ENCODE measurements at places on chromosomes 13 and 19.

DNA sequence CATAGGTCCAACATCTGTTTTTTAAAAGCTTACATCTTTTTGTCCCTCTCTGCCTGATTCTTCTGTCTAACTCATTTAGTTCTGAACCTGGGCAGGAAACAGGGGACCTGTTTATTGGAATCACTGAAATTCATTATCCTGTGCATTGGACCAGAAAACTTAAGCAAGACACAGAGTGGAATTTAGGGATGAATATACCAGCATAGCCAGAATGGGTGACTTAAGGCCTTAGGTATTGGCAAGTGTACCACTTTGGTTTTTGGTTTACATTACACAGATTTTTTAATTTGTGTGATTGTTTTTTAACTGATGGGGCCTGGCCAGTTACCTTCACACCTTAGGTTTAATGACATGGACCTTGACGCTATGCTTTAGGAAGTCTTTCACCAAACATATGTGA lies 232.5 kb downstream of the GPC5 start:
- DNase-seq, result no peak

DNA sequence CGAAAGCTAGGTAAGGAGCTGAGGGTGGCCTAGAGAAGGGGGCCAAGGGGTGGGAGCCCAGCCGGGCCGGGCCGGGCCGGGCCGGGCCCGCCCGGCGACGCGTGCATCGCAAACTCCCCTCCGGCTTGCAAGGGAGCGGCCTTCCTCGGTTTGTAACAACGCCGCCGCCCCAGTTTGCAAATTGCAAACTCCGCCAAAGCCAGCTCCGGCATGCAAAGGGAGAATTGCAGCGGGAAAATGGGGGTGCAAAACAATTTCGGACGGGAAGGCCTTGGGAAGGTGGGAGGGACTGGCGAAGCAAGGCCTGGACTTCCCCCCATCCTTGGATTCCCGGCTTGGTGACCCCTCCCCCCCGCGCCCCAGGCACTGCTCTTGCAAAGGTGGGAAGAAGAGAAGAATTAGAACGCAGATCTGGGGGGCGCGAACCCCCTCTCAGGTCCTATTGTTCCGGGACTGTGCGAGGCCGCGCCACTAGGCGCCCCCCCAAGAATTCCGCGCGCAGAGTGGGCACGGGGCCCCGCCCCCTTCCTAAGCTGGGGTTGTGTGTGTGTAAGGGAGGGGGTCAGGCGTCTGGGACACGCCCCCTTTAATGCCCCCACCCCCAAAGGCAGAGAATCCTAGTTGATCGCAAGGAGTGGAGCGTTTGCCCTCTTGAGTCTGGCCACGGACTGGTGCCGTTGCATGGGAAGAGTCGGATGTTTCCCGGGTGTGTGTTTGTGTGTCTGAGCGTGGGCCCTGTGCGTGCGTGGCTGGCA lies 926 bp downstream of the PRR12 start:
- peak; percentile 28 for DNase-seq

DNA sequence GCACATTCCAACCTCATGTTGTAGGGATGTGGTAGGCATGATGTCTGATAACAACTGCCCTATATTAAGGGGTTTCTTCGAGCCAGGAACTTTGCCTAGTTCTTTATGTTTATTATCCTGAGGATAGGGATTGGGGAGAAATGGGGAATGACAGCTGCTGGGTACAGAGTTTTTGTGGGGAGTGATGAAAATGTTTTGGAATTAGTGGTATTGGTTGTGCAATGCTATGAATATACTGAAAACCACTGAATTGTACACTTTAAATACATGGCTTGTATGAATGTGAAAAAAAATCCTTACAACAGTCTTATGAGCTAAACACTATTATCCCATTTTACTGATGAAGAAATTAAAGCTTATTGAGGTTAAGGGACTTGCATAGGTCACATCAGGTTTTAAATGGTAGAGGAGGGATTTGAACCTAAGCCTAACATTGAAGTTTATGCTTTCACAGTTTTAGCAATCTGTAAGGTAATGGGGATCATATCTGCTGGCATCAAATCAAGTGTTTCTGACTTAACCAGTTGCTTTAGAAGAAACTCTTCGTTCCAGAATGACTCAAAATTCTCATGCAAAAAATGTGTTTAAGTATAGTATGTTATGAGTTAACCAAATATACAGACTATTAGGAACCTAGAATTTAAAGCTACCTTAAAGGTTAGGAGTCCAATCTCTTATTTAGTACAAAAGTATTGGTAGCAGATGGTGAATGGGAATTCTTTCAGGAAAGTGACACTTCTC lies 61.4 kb downstream of the ERCC5 start:
- DNase-seq, result no peak

DNA sequence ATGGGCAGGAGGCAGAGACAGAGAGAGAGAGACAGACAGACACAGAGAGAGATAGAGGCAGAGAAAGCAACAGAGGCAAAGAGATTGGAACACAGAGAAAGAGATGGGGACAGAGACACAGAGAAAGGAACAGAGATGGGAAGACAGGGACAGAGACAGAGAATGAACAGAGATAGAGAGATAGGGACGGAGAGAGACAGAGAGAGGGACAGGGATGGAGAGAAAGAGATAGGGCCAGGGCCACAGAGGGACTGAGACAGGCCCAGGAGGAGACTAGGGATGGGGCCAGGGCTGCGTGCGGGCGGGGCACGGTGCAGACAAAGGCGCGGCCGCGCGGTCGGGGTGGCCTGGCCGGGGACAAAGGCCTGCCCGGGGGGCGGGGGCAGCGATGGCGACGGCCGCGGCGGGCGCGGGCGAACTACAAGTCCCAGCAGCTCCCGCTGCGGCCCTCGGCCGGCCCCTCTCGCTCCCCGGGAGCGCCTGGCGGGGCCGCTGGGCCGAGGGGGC lies at the start of gene ZNF358:
TSS of gene ZNF358 (plus strand) at position 459 of the 507 bp plus-strand sequence. CDS start 3,140 bp downstream, outside the sequence.
- DNase-seq, result no peak

GRCh38 chr19:14515501-14516047 lies 2.6 kb downstream of the DNAJB1 start:
- DNase-seq, result no peak

GRCh38 chr13:64311112-64311511 lies 2895.5 kb upstream of the PCDH20 start:
- DNase-seq, result no peak

DNA sequence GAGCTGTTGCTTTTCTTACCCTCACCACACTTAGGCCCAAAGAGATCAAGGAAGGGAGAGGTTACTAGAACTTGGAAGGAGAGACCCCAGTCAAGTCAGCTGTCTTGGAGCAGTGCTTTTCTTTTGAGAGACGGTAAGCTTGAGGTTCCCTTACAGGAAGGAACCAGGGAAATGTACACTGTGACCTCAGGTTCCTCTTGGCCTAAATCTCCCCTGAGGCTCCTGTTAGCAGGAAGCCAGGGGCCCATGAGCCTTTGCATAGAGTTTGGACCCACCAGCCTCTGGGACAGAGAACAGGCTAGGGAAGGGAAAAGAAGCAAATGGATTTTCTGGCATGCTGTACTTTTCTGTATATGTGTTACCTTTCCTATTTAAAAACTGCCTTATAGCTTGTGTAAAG lies 5.9 kb upstream of the GPR18 start:
- no peak for DNase-seq

DNA sequence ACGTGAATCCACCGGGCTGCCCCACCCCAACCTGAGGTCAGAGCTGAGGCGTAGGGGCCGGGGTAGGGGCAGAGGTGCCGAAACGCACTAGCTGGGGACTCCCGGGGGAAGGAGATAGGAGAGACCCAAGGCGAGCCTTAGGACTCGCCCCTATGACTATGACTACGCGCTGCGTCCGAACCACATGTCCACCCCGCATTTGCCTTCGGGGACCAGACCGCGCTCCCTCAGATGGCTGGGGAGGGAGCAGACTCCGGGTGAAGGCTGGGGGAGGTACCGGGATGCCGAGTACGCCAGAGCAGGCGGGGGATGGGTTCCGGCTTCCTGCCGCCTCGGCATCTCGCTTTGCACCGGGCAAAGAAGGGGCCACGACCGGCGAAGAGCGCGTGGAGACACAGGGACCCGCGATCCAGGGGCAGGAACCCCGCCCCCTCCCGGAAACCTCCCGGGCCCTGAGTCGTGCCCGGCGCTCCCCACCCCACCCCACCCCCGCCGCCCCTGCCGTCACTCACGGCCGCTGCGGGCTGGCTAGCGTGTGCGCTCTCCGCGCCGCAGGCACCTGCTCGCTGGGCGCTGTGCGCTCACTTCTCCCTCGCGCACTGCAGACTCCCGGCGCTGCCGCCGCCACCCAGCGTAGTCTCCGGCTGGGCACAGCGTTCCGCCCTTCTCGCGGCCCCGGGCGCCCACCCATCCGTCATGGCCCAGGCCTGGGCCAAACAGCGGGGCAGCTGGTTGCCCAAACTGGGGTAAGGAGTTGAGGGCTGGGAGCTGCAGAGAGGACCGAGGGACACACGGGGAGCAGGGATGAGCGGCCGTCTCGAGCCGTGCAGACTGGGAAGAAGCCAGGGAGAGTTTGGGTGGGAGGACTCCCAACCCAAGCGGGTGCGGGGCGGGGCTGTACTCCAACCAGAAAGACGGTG lies 622 bp upstream of the VSTM2B start:
- DNase-seq, result no peak

Measured in effector CD4-positive, alpha-beta T cell (primary cell).